Mononuclear cell (primary cell): ENCODE measurements at places on chromosomes 16 and 17. TPM values are rescaled to one million over a fixed set of nuclear protein-coding genes. Genes with fewer than 3 reads are reported as not detected.

The MC1R gene
- total RNA-seq, result 2.7 TPM

The ESRP2 gene
- total RNA-seq, result 0.10 TPM

The SLFN11 gene
- 20.7 TPM for total RNA-seq

The PYY gene
- not detected for total RNA-seq
